ENCODE measurements at places on chromosomes 4 and X.

GRCh38 chrX:71609095-71609750 is 9.1 kb downstream of the CXCR3 start:
- no peak for DNase-seq

DNA sequence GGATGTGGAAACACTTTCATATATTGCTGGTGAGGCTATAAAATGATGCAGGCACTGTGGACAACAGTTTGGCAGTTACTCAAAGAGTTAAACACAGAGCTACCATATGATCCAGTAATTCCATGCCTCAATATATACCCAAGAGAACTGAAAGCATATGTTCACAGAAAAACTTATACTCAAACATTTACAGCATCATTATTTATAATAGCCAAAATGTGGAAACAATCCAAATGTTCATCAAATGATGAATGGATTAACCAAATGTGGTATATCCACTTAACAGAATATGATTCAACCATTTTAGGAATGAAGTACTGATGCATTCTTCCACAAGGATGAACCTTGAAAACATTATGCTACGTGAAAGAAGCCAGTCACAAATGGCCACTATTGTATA is 603.8 kb downstream of the IQCM start:
- no peak for DNase-seq

DNA sequence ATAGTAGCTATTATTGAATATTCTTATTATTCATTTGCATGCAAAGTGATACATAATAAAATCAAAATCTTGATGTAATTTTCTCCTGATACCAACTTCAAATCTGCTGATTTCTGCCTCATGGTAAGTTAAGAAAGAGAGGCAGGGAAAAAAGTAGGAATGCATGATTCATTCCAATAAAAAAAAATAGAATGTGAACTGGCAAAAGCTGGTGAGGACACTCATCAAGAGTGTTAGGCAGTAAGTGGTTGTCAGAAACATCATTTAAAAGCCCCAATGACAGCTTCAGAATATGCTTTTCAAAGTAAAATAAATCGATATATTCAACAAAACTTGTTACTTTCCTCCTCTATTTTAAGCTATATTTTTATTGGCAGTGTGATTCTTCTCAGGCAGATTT is 979.1 kb downstream of the TECRL start:
- DNase-seq = no peak

GRCh38 chr4:76588274-76588673 is 153.2 kb downstream of the SHROOM3 start:
- DNase-seq = no peak

DNA sequence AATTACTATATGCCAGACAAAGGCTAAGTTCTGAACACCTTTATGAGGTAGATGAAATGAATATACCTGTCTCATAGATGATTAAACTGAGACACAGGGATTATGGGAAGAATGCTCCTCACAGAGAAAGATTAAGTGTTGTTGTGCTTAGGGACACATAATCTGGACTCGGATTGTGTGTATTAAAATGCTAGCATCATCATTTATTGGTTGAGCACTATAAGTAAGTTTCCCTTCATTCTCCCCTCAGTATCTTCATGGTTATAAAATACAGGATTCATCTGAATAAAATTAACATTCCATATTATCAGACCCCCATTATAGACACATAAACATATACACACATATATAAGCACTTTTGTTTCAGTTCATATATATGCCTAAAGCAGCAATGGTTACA is 463.5 kb downstream of the PPP4R3C start:
- no peak for DNase-seq

DNA sequence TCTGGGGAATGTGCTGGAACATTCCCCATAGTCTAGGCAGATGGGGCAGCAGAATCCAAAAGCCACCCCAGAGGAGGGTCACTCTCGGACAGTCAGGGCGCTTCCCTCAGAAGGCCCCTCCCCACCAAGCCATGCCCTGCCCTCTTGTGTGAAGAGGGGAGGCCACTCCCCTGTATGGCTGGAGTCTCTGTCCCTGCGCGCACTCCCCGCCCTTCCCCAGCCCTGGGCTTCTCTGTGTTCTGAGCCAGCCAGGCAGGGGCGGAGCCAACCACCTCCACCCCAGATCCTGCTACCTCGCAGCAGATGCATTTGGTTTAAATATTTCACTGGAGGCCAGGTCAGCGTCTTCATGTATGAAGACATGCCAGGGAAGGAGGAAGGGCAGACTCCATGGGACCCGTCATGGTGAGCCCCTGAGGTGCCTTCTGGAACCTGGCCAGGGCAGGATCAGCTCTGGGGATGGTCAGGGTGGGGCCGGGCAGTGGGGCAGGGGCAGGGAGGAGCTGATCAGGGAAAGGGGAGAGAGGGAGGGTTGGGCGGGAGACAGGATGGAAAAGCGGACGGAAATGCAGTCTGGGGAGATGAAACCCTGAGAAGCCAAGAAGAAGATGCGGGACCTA is 107.3 kb downstream of the ADRA2C start:
- DNase-seq = no peak

- no peak for DNase-seq
Measured at GRCh38 chr4:86558797-86559196, 35.3 kb upstream of the PTPN13 start.

GRCh38 chr4:97317671-97318070 is 825.6 kb downstream of the STPG2 start:
- DNase-seq = no peak

DNA sequence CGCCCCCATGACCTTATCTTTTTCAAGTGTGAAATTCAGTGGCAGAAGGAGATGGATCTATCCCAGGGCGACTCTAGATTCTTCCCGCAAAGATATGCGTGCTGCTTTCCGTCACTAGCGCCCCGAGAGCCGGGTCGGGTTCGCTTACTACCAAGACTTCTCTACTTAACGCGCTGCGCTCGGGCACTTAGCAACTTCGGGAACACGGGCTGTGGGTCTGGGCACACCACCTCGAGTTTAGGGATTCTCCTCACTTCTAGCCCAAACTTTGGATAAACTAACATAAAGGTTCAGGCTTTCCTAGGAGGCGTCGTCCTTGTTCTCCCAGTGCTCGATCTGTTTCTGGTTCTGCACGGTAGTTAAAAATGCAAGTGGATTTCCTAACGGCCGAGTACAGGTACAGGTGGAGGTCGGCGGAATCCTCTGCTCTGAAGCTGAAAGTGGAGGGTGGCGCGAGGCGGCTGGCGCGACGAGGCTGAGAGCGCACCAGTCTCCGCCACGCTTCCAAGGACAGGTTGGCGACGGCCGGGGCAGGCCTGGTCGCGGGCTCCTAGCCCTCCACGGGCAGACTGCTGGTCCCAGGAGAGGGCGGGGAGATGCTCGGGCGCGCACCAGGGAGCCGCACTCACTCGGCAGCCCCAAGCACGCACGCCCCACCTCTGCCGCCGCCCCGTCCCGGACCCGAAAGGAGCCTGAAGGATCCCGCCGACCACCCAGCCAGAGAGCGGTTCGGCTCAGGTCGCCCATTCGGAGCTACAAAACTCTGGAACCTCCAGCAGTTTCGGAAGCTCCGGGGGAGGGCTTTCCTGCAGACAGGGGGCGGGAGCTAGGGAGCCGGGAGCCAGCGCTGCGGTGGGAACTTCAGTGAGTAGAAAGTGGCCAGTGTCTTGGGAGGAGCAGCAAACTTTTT is 100.8 kb upstream of the TENM3 start:
- no peak for DNase-seq

GRCh38 chr4:86497980-86498862 is 95.9 kb upstream of the PTPN13 start:
- peak; percentile 4 for DNase-seq

- DNase-seq = no peak
Measured at GRCh38 chr4:87913896-87914295, 61.6 kb upstream of the SPP1 start.

DNA sequence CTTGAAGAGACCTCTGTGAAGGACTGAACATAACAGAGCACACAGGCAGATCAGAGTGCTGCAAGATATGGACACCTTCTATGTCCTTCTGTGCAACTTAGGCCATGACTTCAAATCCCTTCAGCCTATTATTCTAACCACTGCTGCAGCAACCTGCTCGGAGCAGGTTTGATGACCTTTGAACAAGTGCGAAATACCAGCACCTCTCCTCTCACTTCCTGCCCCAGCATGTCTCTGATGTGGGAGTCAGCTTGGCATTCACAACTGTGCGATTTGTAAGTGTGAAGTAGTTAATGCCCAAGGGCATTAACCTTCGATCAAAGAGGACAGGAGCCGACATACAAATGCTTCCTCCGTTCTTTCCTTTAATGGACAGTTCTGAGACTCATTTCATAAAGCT is 1.6 kb upstream of the EXOC1 start:
- DNase-seq = no peak

- DNase-seq = no peak
Measured at GRCh38 chr4:68907788-68908700, 43.6 kb downstream of the UGT2A3 start.

- DNase-seq = no peak
Measured at GRCh38 chrX:48558271-48558670, 16.0 kb upstream of the RBM3 start.

GRCh38 chr4:118758293-118758692 is 73.1 kb downstream of the METTL14 start:
- DNase-seq = no peak

DNA sequence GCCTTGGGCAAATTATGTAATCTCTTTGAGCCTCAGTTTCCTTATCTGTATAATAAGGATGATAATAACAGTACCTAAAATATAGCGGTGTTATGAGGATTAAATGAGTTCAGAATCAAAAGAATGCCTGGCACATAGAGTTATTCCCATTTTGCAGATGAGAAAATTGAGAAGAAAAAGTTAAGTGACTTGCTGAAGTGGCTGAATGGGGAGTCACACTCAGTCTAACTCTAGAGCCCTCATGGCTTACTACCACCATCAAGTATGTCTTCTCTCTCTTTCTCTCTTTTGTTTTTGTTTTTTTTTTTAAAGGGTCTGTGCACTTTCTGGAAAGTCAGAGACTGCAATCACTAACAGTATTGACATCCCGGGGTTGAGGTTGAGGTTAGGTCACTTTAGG is 615 bp downstream of the CACNA1F start:
- DNase-seq = no peak

DNA sequence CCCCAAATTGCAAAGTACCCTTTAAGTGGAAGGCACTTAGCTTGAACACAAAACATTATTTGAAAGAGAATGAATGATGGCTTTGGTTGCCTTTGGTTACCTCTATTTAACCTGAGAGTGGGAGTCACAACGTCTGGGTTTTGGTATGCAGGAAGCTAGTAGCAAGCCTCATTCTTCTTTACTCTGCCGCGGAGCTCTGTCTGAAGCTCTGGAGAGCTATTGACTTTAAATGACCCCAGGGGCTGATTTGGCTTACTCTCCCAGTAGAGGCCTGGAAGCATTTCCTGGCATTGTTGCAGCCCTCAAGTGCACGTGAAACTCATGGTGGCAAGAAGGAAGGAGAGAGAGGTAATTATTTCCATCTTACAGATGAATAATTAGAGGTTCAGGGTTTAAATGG is 81.8 kb upstream of the MAGEA4 start:
- DNase-seq = no peak

DNA sequence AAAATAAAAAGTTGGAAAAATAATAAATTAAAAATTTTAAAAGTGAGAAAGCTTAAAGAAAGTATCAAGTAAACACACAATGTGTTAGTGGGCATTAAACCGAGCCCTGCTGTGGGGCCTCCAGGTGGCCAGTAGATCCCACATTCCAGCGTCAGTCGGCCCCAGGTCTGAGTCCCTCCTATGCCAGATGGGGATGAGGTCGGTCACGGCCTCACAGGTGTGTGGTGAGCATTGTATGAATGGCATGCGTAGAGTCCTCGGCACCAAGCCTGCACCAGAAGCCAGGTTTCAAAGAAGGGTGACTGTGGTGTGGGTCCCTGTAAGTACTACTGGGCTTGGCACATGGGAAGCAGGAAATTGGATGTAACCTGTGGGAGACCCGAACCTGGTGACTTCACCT is 75.6 kb upstream of the MSX1 start:
- no peak for DNase-seq

- no peak for DNase-seq
Measured at GRCh38 chrX:46823481-46823880, 13.4 kb upstream of the RP2 start.

GRCh38 chrX:6694221-6694620 is 159.3 kb upstream of the VCX3A start:
- DNase-seq = no peak

GRCh38 chr4:123419885-123420755 is 23.5 kb downstream of the SPRY1 start:
- no peak for DNase-seq

- DNase-seq = no peak
Measured at GRCh38 chr4:87849612-87850011, 16.8 kb downstream of the MEPE start.

DNA sequence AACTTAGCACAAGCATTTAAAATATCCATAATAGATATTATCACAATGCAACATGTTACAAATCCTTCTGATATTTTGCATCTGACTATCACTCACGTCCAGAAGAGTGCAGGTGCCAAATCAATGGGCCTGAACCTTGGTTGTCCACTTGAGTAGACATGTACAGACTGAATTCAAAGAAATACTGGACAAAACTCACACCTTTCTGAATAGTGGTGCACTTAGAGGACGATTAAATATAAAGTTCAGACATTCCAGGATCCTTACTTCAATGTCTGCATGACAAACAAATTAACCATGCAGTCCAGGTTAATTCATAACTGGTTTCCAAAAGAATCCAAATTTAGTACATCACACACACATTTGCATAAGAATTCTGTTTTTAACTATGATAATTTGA is 406.0 kb upstream of the EDA2R start:
- DNase-seq = no peak

DNA sequence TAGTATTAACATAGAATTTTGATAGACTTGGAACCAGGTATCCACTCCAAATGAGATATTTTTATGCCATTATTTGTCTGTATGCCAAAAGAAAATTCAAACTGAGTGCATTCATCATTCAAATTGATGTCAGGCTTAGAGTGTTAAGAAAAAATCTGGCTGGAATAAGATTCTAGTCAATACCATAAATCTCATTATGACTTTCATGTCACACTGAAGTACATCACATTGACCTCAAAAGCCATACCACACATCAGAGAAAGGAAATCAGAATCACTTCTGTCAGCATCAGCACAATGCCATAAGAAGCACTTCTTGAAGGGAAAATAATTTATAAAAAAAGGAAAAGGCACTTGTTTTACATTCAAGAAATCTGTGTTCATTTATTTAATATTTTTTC is 119.0 kb upstream of the BMP3 start:
- no peak for DNase-seq

- DNase-seq = no peak
Measured at GRCh38 chr4:58776627-58777026, 1666.4 kb upstream of the IGFBP7 start.

GRCh38 chr4:92305148-92305877 is 1.5 kb downstream of the GRID2 start:
- no peak for DNase-seq

All from HuH-7 (cell line).